ENCODE measurements at places on chromosomes 5 and 9. TPM values are rescaled to one million over a fixed set of nuclear protein-coding genes. Genes with fewer than 3 reads are reported as not detected.
A peak's percentile ranks its signal among the peaks of the same experiment; 100 is the strongest.

Gene PLAC8L1
- total RNA-seq, result 0.70 TPM

Gene C9
- 0.12 TPM for total RNA-seq

Gene TSTD2
- 18.8 TPM for total RNA-seq

DNA sequence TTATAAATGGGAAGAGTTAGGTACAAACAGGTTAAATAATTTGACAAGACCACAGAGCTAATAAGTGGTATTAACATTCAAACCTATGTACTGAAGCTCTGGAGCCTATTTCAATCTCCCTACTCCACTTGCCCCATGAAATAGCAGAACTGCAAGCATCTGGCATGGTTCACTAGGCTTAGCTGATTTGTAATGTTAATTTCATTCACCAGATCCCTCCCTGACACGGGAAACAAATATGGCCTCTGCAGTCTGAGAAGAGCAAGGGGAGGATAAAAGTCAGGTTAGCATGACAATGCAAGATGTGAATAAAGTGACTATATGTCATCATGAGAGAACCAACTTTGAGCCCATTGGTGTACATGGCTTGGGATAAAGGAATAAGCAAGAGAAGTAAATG, 428.8 kb downstream of the BRINP1 start:
- DNase-seq, result no peak

- no peak for DNase-seq
Measured at GRCh38 chr5:84168841-84169240, 215.8 kb downstream of the EDIL3 start.

DNA sequence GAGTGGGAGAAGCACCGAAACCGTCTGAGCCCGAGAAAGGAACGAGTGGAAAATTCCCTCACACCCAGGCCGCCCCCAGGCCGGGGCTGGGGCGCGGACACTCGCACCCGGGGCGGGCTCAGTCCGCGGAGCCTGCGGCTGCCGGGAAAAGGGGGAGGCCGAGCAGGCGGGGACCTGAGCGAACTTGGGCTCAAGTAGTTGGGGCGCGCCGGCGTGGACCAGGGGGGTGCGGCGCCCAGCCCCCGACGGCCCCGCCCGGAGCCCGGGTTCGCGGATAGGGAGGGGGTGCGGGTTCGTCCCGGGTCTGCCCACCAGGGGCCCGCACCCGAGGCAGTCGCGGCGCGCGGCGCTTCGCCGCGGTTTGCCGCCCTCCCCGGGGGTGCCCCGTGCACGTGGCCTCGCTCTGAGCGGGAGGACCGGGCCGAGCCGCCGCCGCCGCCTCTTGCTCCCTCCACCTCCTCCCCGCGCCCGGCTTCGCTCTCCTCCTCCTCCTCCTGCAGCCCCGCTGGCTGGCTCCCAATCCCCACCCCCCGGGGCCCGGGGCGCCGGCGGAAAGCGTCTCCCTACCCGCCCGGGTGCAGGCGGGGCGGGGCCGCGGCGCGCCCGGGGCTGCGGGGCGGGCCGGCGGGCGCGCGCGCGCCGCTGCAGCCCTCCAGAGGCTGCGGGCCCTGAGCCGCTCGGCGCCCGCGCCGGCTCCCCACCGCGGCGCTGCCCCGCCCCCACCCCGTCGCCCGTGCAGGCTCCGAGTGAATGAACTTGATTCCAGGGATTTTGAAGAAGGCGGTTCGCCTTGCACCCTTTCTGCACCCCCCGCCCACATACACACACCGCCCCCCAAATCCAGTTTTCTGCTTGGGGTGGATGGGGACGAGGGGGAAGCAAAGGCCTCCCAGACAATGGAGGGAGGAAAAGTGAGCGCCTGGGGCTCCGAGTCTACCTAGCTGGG, 1.3 kb upstream of the NFIB start:
- DNase-seq, result peak; percentile 93

DNA sequence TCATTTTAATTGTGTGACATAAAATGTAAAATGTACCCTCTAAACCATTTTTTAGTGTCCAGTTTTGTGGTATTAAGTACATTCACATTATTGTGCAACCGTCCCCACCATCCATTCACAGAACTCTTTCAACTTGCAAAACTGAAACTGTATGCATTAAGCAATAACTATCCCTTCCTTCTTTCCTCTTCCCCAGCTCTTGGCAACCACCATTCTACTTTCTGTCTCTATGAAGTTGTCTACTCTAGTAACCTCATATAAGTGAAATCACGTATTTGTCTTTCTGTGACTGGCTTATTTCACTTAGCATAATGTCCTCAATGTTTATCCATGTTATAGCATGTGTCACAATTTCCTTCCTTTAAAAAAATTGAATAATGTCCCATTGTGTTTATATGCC, 142.4 kb downstream of the C9orf152 start:
- no peak for DNase-seq

DNA sequence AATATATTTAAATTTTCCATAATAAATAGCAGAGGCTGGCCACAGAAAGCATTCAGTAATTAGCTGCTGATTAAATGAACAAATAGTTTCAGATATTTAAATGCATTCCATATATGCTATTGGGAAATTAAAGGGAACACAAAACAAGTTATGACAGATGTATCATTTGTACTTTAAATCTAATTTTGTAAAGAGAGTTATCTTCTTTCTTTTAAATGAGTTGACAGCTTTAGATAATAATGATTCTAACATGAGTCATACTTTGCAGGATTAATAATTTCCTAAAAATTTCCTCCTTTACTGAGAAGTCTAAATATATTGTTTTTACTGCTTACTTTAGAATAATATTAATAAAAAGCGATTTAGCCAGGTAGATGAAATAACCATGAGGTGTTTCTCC, 320.1 kb downstream of the ADAMTS6 start:
- no peak for DNase-seq

DNA sequence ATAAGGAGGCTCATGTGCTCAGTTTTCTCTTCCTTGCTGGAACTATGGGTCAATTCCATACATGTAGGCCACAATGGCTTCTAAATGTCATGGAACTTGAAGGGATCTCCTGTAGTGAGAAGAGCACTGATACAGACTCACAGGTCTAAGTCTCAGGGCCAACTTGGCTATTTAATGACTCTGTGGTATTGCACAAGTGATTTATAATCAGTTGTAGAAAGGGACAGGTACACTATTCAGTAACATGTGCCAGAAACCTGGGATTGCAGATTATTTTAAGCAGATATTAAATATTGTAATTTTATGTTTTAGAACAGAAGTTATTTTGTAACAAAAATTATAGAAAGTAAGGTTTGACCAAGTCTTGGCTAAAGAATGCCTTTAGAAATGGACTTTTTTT, 241.5 kb upstream of the PIK3R1 start:
- no peak for DNase-seq

Gene SV2C
- total RNA-seq, result 0.54 TPM

- no peak for DNase-seq
Measured at GRCh38 chr5:638501-639252, 26.5 kb downstream of the CEP72 start.

DNA sequence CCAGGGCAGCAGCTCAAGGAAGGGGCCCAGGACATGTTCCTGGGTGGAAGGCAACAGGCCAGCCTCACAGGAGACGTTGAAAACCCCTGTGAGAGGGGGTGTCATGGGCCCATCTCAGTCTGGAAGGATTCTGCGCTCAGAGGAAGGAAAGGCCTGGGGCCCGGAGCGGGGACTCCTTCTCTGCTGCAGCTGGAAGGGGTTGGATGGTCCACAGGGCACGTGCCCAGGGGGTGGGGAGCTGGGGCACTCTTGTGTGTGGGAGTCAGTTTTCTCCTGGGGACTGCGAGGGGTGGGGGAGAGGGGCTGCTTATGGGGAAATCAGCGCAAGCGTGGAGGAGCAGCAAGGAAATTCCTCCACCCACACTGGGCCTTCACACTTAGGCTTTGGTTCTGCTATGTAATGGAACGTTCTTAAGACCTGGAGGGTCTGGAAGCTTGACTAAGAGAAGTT, 2.9 kb upstream of the LPCAT1 start:
- DNase-seq, result no peak

GRCh38 chr5:167701051-167701450, 590.4 kb upstream of the WWC1 start:
- no peak for DNase-seq

Gene VCAN
- 20.5 TPM for total RNA-seq

GRCh38 chr5:129002527-129002842, 37.2 kb downstream of the SLC27A6 start:
- no peak for DNase-seq

Data from mucosa of descending colon (tissue), 3 donors.